HL-60 (cell line): ENCODE measurements at places on chromosomes 2 and 18.

- no peak for DNase-seq
Measured at GRCh38 chr2:44110444-44110843, 58.2 kb upstream of the PPM1B start.

DNA sequence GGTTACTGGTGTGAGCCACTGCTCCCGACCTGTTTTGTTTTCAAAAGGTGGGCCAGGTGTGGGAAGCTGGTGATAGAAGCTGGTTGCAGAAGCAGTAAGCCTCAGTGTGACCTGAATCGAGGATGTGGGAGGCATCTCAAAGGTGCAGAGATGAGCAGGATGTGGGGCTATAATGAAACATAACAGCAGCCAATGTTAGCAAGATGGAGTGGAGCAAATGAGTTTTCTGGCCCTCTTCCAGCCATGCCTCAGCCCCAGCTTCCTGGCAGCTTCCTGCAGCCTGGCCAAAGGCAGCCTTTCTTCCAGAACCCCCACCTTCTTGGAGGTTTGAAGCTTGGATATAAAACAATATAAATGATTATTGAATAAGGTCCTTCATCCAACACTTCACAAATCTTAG, 184.8 kb downstream of the NCK2 start:
- DNase-seq: no peak

GRCh38 chr2:49028101-49028500, 126.2 kb downstream of the FSHR start:
- DNase-seq: no peak

GRCh38 chr2:64860276-64860885, 128.8 kb upstream of the SLC1A4 start:
- DNase-seq: peak; percentile 56

DNA sequence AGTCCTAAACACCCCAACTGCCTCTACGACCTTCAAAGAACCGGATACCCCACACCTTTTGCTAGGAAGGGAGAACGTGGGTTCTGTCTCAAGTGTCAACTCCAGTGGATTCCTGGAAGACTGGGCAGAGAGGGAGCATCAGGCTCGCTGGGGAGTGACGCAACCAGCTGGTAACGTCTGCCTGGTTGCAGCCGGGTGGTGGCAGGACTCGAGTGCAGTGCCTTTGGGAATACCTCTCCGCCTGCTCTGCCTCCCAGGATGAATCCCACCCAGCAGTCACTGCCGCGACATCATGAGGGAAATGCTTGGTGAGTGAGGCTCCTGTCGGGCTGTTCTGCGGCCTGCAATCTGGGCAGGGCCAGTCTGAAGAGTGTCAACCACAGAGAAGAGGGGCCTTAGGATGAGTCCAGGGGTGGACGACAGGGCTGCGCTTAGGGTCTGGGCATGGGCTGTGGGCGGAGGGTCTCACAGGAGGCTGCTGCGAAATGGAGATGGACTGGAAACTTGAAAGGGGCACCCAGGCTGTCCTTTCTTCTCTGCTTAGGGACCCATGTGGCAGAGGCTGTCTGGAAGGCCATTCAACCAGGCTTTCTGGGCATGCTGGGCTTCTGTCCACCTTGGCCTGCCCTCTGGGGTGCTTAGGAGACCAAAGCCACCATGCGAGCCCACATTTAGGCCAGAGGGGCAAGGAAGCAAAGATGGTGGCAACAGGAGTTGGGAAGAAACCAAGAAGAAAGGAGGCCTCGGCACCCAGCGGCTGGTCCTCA, 12.9 kb downstream of the GPR17 start:
- DNase-seq: no peak

- no peak for DNase-seq
Measured at GRCh38 chr2:152437276-152438108, 102.5 kb downstream of the FMNL2 start.

DNA sequence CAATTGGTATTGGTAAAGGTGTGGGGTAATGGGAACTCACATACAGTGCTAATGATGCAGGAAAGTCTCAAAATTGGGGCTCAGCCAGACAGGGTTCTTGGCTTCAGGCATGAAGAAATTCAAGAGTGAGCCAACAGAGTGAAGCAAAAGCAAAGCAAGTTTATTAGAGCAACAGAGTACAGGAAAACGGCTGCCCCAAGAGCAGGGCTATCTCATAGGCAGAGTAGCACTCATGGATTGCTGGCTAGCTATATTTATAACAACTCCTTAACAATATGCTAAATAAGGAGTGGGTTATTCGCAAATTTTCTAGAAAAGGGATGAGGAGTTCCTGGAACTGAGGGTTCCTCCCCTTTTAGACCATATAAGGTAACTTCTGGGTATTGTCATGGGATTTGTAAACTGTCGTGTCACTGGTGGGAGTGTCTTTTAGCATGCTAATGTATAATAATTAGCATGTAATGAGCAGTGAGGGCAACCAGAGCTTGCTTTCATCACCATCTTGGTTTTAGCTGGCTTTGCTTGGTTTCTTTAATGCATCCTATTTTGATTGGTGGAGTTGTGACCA, 233.8 kb upstream of the NOL4 start:
- no peak for DNase-seq

DNA sequence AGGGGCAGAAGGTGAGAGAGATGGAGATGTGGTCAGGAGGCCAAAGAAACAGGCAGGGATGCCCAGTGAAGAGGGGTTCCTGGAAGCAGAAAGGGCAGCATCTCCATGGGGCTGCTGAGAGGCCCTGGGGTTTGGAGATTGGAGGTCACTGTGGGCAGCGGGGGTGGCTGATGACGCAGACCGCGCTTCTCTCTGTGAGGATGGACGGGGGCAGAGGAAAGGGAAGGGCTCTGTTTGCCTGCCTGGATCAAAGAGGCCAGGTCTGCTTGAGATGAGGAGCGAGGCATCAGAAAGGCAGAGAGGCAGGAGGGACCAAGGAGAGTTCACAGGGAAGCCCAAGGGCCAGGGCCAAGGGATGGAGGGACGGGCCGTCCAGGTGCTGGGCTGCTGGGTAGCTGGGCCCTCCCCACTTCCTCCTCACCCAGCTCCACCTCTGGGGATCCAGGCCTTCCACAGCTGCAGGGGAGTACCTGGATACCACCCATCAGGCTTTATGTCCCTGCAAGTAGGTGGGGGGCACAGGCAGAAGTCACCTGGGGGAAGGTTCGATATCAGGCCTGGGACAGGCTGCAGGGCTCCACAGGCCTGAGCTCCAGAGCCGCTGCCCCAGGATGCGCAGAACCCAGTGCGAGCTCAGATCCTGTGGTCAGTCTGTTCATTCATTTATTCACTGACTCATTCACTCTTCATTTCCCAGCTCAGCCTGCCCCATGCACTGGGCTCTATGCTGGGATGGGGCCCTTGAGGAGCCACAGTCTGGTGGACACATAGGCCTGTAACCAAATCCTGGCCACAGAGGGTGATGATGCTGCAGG, 30.6 kb downstream of the ADRA2B start:
- no peak for DNase-seq

- no peak for DNase-seq
Measured at GRCh38 chr2:33238111-33238510, 238.3 kb upstream of the RASGRP3 start.

GRCh38 chr2:97726261-97727064, 13.1 kb downstream of the ZAP70 start:
- DNase-seq: no peak

DNA sequence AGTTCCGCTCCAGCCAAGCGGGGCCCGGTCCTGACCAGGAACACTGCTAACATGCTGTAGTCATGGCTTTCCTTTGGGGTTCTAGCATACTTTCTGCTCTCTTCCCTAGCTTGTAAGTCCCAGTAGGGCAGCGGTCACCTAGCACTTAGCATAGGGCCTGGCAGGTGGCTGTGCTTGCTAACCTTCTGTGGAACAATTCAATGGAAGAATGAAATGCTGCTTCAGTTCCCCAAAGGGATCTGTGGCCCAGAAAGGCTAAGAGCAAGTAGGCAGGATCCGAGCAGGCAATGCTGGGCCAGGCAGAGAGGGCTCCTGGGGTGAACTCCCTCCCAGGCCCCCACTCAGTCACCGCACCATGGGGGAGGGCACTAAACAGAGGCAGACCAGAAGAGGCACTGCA, 266.8 kb downstream of the CELF4 start:
- no peak for DNase-seq

DNA sequence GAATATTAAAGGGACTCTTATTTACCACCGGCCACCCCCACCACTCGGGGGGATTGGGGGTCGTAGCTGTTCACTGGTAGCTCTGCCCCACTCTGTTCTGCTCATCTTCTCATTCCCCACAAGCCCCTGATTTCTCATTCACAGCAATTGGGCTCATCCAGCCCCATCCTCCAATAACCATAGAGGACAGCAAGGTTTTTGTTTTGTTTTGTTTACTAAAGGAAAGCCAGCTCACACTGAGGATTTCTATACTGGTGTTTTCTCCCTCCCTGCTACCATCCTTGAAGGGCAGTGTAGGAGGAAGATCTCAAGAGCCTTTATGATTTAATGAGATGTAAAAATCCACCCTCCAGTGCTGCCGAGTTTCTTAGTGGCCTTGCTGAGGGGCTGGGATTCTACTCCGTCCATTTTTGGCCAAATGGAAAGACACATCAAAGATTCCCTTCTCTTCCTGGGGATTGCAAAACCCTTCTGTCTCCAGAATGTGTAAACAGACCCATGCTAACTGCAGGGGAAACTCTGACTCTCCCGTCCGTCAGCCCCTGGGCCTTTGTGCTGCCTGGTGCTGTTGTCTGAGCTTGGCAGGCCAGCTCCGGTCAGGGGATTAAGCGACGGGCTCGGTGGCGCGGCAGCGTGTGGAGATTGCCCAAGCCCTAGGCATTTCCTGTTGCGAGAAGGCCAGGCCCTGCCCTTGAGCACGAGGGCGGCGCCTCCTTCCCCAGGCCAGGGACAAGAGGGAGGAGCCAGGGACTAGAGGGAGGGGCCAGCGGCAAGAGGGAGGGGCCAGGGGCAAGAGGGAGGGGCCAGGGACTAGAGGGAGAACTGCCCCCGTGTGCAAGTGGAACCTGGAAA, 165.0 kb downstream of the ANTXR1 start:
- DNase-seq: peak; percentile 85

DNA sequence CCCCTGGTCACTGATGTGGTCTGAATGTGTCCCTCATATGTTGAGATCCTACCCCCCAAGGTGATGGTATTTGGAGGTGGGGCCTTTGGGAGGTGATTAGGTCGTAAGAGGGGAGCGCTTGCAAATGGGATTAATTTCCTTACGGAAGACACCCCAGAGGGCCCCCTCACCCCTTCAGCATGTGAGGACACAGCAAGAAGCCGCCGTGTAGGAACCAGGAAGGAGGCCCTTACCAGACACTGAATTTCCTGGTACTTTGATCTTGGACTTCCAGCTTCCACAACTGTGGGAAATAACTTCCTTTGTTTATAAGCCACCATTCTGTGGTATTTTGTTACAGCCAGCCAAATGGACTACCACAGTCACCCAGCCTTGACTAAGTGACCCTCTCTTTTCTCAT, 35.9 kb downstream of the NCK2 start:
- no peak for DNase-seq

DNA sequence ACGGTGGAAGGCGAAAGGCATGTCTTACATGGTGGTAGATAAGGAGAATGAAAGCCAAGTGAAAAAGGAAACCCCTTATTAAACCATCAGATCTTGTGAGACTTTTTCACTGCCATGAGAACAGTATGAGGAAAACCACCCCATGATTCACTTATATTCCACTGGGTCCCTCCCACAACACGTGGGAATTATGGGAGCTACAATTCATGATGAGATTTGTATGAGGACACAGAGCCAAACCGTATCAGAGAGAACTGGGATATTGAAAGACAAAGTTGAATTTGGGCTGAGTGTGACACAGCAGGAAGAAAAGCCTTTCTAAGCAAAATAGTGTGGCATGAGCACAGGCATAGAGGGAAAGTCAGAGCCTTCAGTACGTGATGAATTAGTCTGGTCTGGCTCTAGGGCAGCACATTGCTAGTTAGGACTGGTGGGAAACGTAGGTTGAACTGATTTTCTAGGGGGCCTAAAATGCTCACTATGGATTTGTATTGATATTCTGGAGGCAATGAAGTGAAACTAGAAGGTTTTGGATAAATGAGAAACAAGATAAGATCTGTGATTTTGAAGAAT, 84.8 kb upstream of the RND3 start:
- DNase-seq: no peak

- DNase-seq: no peak
Measured at GRCh38 chr2:11430729-11431128, 35.2 kb downstream of the E2F6 start.

GRCh38 chr2:231707625-231707926, 749 bp upstream of the PTMA start:
- DNase-seq: no peak

- DNase-seq: no peak
Measured at GRCh38 chr18:55685638-55686037, 97.6 kb upstream of the TCF4 start.

GRCh38 chr2:8477552-8478470, 204.0 kb upstream of the ID2 start:
- DNase-seq: peak; percentile 53

DNA sequence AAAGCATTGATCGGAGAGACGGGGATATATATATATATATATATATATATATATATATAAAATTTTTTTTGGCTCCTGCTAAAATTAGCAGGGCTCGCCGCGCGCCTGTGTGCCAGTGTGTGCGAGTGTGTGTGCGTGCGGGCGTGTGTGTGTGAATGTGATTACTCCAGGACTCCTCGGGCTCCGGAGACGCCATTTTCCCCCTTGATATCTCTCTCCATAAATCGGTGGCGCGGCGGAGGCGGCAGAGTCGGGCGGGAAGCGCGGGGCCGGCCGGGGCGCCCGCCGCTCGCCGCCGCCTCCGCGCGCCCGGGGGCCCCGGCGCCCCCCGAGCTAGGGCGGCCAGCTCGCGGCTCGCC, 795 bp upstream of the SETBP1 start:
- DNase-seq: no peak

GRCh38 chr18:76572518-76573247, 77.6 kb upstream of the ZNF516 start:
- DNase-seq: peak; percentile 59

GRCh38 chr2:127362971-127363370, 24.8 kb downstream of the MAP3K2 start:
- DNase-seq: no peak

DNA sequence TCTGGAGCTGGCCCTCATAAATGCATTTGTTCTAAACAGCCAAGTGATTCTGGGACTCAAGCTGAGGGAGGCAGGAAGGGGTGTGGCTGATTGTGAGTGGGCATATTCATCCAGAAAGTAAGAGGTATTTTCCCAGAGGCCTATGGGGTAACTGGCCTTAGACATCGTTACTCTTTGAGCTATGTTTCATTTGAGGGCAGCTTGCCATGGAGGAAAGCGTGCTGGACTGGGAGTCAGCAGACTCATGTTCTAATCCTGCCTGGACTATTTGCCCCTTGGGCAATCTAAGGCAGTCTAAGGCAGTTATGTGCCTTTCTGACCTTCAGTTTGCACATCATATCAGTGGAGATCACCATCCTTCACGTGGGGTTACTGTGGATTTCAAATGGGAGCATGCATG, 93.5 kb upstream of the SLC14A2 start:
- no peak for DNase-seq

- DNase-seq: no peak
Measured at GRCh38 chr2:197209742-197210408, 100.7 kb downstream of the ANKRD44 start.

DNA sequence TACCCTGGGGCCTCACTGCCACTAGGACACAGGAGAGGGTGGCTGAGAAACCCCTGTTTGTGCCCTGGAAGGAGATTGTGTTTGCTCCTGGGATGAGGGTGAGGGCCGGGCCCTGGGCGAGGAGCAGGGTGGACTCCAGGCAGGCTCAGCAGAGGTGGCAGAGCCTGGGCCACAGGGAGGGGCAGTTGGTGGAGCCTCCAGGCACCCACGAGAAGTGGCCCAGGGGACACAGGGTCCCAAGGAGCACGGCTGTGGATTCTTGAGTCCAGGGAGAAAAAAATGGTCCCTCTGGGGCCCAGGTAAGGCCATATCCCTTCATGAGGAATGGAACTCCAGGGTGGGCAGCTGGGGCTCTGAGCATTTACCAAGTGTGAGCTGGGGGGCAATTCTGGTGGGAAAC, 8.3 kb downstream of the MAB21L4 start:
- no peak for DNase-seq
